ENCODE measurements at places on chromosomes 2 and 18.

DNA sequence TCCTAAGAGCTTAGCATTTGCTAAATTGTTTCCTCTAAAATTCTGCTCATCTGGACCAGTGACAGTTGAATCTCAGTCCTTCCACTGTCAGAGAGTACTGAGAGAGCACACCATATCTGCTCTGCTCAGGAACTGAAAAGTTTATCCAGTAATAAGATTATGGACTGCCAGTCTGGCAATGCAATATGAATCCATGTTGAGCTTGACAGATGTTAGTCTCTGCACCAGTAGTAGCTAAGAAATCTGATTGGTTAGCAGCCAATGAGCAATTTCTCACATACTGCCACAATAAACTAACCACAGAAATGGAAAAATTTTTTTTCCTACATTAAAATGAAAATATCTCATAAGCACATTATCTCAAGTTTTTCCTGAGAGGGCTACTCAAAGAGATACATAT, 2.3 kb downstream of the PRKD3 start:
- DNase-seq = no peak

DNA sequence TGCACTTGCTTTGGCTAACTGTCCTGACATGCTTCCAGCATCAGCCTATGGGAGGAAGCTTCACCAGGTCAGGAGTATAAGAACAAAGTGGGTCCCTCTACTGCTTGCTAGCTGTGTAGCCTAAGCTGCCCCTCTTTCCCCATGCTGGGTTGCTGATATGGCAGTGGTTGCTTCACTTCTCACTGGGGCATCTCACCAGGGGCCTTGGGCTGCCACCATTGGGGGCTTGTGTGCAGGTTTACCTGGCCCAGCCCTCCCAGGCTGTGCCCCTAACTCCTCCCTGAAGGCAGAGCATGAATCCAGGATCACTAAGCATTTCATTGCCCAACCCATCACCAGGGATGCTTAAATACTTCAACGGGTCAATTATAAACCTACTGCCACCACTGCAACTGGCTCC, 817.1 kb upstream of the TMEFF2 start:
- DNase-seq = no peak

DNA sequence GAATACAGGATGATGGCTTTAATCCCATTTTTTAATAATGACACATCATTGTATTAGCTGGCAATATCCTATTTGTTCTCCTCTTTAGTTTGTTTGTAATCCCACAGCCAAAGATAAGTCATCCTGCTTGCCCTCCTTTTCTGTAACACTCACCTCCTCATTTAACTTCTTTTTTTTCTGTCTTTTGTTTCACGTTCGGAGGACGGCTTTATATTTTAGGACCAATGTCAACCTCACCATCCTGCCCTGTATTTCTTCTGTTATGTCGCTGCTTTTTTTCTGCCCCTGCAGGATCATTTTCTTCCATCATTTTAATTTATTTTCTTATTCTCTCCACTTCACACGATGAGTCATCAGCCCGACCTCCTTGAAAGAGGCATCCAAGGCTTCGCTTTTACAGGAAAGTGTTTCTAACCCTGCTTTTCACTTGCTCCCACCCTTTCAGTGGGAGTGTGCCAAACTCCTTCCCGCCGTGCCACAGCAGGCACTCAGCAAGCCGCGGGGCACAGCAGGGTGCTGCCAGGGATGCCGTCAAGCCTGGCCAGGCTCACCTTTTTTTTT, 11.4 kb downstream of the RAB31 start:
- no peak for DNase-seq

DNA sequence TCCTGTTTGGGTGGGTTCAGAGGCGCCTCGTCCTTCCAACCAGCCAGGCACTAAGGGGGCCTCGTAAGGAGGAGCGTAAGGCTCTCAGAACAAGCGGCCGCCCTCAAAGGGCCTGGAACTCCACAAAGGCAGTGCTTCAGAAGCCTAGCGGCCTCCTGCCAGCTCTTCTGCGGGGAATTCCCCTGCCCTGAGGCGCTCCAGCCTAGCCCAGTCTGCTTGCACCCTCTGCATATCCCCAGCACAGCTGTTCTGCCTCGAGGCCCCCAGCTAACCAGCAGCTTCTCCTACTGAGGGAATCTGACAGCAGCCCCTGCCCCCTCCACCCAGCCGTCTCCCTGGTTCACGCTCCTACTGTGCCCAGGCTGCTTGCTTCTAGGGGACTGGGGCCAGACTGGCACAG, 265.9 kb downstream of the TFCP2L1 start:
- no peak for DNase-seq

DNA sequence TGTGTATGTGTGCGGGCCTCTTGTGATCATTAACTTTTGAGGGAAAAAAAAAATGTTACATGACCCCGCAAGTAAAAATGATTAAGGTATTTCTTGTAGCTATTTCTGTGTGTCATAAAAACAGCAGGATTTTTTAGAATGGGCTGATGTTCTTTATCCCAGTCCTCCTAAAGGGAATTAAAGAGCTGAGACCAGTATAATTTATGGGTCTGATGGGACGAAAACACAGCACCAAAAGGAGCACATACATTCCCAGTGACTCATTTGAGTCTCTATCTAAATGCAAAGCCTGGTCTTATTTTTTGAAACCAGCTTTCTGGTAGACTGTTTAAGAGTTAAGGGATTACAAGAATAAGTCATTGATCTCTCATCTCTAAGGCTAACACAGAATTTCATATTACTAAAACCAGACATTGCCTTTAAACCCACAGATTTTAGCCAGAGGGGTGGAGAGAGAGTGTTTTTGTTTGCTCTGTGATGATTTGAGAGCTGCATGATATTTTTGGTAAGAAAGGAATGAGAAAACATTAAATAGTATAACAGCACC, 342.3 kb upstream of the EPHA4 start:
- no peak for DNase-seq

- DNase-seq = no peak
Observed at GRCh38 chr18:6683112-6683876, 46.2 kb upstream of the ARHGAP28 start.

- no peak for DNase-seq
Observed at GRCh38 chr2:177758591-177759371, 313.8 kb downstream of the PDE11A start.
